Stimulated activated CD4-positive, alpha-beta T cell treated with anti-CD3 and anti-CD28 coated beads, Interleukin-15, amount 100 ng/mL, for 48 hours (primary cell): ENCODE measurements at places on chromosomes 1 and 21.

DNA sequence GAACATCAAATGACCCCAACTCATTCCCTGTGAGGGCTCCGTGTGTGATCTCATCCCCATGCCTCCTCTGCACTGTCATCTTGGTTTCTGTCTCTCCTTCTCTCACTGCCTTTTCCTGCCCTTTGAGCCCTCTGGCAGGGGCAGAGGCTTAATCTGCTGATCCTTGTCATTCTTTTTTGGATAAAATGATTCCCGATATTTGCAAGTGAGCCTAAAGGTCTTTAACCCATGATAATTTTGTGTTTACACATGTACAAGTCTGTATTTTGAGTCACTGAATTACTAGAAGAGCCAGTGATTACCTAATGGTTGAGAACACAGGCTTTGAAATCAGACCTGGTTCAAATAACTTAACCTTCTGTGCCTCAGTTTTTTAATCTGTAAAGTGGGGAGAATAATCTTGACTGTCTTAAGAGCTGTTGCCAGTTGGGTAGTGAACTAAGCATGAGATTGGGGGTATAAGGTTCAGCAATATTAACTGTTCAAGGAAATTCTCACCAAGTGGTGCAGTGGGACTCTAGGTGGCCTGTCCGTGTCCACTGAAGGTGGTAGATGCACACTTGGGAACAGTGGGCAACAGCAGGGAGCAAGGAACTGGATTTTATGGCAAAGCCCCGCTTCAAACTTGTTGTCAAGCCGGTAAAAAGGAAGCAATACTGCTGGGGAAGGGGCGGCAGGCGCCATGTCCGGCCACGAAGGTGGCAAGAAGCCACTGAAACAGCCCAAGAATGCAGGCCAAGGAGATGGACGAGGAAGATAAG is 1.6 kb downstream of the ECHDC2 start:
- no peak for DNase-seq

DNA sequence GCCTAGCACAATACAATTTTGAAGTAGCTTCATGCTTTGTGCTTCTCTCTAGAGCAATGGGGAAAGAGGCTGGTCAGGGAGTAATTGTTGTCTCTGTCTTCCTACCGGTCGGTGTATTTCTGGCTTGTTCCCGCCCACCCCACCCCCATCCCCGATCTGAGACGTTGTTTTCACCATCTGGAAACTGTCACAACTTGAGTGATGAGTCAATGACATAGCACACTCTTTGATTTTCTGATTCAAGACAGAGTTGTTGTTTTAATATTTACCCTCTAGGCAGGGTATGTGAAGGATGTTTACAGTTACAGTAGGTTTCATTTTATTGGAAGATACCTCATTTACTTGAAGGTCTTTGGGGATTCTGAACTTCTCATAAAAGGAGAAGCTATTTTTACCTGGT is 7.0 kb downstream of the IL12RB2 start:
- no peak for DNase-seq

DNA sequence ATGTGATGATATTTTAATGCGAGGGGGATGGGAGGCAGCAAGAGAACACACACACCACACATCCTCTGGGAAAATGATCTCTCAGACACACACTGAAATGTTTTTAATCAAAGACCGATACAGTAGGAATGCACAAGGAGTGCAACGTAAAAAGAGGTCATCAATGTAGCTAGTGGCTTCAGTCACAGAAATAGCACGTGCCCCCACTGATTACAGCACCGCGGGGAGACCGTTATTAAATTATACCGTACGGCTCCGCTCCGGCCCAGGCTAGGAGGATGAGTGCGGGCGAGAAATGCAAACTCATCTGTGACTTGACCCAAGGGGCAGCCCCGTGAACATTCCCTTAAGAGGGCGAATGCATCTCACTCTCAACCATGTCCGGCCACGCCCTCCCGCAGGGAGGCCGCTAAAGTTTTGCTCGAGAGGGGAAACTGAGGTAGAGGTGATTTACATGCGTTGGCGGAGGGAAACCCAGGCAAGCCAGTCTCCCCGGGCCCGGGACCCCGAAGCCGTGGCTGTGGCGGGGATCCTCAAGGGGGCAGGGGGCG is 552 bp downstream of the UBR4 start:
- DNase-seq: peak; percentile 50

DNA sequence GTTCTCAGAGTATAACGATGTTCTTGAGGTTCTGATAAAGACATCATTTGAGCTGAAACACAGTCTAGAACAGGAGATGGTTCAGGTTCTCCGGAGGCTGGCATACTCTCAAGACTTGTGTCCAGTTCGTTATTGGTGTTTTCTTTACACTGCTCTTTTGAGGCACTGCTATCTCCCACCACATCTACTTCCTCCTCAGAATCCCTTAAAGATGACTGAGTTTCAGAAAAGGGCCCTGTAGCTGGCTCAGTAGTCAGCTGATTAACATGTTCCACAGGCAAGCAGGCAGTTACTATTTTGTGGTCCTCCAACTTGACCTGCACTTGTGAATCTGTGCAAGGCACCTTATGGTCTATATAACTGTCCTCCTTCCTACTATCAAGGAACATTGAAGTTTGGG is 50.2 kb downstream of the ZZZ3 start:
- no peak for DNase-seq

GRCh38 chr1:112143871-112144441 is 154.5 kb upstream of the KCND3 start:
- DNase-seq: no peak

DNA sequence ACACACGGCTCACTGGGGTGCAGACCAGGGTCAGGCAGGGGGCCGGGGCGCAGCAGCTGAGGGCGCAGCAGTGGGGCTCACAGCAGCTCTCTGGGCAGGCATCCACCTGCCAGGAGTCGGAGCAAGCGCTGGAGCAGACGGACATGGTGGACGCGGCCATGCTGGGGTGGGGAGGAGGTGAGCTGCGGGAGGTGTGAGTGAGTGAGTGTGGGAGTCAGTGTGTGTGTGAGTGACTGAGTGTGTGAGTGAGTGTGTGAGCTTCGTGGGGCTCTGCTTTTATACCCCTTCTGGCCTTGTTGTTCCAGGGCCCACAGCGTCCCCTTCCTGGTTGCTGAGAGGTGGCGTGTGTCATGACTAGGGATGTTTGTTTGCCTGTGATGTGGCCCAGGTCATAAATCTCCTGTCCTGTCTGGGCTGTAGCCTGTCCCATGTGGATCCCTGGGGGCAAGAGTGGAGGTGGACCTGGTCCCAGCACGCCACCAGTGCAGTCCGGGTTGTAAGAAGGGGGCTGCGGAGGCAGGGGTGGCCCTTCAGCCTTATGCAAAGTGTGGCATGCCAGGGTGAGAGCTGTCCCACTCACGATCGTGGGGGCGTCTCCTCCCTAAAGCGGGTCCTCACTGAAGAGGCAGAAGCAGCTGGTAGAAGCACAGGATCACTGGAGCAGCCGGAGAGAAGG is at the start of gene KRTAP10-1:
KRTAP10-1 (minus strand) TSS at position 205 of the 676 bp plus-strand sequence; CDS start at position 160, 45 bp downstream.
- DNase-seq: no peak

DNA sequence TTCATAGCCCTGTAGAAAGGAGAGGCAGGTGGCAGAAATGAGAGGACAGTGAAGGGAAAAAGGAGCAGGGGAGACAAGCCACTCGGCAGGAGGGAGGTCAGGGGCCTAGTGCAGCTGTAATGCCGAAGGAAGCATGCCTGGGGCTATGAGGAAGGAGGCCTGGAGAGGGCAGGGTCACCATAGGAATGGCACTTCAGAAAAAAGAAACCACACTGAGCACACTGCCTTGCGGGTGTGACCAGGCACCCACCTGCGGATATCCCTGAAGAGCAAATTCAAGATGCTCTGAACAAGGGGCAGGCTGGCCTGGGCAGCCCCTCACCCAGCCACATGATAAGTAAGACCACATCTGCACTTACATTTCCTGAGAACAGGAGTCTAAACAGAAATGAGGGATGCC is 104.7 kb downstream of the JAK1 start:
- no peak for DNase-seq

DNA sequence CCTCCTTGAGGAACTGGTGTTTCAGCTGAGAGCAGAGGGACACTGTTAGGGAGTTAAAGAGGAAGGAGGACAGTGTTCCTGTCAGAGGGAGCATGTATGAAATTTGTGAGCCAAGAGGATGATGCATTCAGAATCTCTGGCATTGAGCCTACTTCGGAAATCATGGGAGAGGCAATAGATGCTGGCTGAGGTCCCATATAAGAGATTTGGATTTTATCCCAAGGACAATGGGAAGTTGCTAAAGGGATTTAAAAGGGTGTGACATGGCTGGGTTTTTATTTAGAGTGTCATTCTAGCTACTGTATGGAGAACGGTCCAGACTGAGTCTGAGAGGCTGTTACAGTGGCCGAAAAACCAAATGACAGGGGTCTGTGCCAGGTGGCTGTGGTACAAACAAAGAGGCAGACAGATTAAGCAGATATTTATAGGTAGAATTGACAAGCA is 403.2 kb upstream of the B3GALT2 start:
- DNase-seq: no peak

DNA sequence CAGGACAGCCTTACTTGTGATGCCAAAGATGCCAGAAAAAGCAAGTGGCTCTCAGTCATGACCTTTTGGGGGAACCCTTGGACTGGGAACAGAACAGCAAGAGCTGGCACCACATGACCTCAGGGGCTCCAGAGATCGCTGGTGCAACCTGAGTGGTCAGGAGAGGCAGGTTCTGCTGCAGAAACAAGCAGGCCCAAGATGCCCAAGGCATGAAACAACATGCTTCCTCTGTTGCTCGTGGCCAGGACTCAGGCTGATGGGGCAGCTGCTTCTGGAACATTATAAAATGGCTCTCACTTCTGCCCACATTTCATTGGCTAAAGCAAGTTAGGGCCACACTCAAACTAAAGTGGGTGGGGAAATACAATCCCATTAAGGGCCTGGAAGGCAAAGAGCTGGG is 17.7 kb upstream of the CLSTN1 start:
- no peak for DNase-seq

DNA sequence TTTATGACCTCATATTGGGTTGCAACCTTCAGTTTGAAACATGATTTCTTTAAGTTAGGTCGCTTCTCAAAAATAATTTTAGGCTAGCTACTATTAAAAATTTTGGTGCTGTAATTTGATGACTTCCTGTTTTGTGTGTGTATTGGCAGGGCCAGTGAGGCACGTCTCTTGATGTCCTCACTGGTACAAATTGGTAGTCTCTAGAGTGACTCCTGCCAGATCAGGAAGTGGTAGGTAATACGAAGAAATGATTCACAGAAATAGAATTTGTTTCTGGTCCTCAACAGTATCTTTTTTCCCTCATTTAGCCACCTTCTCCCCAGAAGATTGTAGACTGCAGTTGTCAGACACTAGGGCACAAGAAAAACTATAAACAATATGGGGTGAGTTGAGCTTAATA is 120.9 kb upstream of the KIAA1614 start:
- no peak for DNase-seq

DNA sequence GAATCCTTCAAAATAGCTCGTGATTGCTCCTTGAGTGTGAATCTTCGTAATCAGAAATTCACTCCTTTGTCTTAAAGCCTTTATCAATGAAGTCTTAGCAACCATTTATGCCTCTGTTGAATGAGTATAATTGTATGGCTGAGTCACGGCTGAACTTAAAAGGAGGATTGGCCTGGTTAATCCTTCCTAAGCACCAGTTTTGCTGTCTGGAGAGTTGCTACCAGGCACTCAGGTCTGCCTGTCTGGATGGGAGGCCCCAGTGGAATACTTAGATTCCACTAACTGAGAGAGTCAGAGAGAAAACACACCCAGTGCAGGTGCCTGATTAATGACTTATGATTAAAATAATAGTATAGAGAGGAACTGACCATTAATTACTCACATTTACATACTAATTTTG is 7.6 kb upstream of the HHAT start:
- no peak for DNase-seq

- no peak for DNase-seq
Observed at GRCh38 chr1:24856787-24857506, 73.1 kb downstream of the RUNX3 start.

DNA sequence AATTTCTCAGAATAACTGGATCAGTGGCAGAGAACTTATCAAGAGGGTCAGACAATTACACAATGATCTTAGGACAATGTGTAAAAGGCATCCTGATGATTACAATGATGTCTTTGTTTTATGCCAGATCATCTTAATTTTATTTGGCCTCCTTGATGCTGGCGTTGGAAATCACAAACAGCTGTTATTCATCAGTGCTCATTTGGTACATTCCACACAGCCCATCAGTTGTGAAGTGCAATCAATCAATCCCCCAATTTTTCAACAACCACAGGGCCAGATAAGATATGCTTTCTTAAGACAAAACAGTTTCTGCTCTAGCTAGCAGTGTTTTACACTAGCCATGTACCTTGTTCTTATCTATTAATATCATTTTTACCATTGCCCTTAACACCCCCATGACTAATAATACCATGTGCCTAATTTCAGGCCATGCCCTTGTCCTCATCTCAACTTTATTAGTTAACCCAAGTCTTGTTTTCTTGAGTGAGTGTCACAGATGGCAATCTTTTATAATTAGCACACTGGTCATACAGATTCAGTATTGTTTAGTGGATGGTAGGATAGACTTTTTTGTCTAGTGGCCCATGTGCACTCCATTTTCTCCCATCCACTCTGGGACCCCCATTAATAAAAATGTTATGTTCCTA is 40.8 kb upstream of the COL24A1 start:
- no peak for DNase-seq
